Body of pancreas (tissue), 4 donors: ENCODE measurements at places on chromosomes 12 and 14. TPM values are rescaled to one million over a fixed set of nuclear protein-coding genes. Genes with fewer than 3 reads are reported as not detected.

DNA sequence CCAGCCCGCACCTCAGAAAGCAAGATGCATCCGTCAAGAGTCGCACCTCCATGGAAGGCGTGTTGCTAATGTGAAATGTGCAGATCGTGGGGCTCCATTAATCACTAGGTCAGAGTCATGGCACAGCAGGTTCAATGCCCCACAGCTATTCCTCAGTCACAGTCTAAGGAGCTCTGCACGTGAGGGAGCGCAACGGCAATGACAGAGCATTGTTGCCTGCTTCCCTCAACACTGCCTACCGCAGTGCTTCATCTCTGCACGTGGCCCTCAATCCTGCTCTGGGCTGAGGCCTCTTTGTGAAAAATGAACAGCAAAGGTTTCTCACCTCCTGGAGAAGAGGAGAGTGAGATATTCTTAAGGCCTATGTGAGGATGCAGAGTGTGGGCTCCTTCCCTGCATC, 995.2 kb upstream of the TMEM132C start:
- DNase-seq = no peak

The CSRP2 gene
- total RNA-seq = 4.3 TPM

GRCh38 chr12:119783787-119784186, 93.3 kb downstream of the CIT start:
- no peak for DNase-seq

- peak; percentile 51 for DNase-seq
Measured at GRCh38 chr12:111443586-111443985, 37.9 kb downstream of the SH2B3 start.

The SIX4 gene
- 5.7 TPM for total RNA-seq

GRCh38 chr14:43418324-43418723, 1088.8 kb downstream of the FSCB start:
- no peak for DNase-seq

GRCh38 chr14:88592031-88592430, 29.2 kb downstream of the ZC3H14 start:
- peak; percentile 72 for DNase-seq

- DNase-seq = no peak
Measured at GRCh38 chr14:64012003-64012402, 159.2 kb downstream of the SYNE2 start.

DNA sequence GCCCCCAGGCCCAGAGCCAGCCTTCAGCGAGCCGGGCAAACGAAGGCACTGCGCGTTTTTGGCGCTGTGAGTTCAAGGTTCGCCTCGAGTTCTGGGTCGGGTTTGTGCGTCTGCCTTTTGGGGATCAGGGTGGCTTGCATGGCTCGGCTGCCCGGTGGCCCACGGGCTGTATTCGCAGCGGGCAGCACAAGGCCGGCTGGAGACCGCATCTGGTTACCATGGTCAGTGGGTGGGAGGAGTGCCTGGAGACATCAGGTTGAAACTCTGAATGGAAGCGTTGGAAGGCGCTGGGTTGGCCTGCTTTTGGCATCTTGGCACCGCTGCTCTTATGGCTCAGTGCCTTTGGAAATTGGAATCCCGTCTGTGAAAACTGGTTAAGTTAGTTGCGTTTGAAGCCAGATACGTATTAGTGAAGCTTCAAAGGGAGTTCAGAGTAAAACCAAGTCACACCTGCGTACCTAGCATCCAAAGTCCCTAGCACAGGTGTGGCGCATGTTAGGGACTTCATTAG, 50.9 kb downstream of the SNAPC1 start:
- DNase-seq = no peak

The RPL41 gene
- total RNA-seq = 1,174 TPM

The ACVRL1 gene
- total RNA-seq = 37.1 TPM

GRCh38 chr14:85461432-85462133, 68.4 kb upstream of the FLRT2 start:
- peak; percentile 46 for DNase-seq

The RPGRIP1 gene
- total RNA-seq = not detected

The TMTC1 gene
- 15.6 TPM for total RNA-seq

The RPS26 gene
- total RNA-seq = 215 TPM

The CPSF6 gene
- total RNA-seq = 23.1 TPM

The TMEM52B gene
- not detected for total RNA-seq

DNA sequence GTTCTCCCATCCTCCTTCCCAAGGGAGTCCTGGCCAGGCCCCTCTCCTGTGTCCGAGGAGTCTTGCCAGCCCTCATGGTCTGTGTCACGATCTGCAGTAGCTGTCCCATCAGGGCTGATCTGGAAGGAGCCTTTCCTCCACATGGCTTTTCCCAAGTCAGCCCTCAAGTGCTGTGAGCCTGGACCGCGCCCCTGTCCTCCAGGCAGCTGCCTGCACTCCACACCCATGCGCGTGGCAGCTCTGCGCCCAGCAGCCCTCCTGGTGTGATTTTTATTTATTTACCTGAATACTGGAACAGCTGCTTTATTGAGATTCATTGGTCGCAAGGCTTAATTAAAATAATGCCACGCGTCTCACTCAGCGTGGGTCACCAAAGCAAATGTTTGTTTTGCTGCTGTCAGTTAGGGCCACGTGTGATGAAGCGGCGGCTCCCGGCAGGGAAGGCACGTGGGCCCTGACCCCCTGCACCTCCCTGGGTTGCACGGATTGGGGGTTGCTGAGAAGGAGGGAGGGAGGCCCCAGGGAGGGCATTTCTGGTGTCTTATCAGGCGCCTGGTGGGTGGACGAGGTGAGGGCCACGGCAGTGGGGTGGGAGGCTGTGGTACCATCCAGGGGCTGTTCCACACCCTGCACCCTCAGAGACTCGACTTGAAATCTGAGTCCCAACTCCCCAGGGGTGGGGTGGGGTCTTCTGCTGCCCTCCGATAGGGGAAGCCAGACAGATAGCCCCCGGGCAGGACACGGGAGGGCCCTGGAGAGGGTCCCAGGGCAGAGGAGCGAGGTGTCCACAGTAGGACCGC, 206.3 kb upstream of the C14orf180 start:
- DNase-seq = no peak

The SPX gene
- 18.5 TPM for total RNA-seq

DNA sequence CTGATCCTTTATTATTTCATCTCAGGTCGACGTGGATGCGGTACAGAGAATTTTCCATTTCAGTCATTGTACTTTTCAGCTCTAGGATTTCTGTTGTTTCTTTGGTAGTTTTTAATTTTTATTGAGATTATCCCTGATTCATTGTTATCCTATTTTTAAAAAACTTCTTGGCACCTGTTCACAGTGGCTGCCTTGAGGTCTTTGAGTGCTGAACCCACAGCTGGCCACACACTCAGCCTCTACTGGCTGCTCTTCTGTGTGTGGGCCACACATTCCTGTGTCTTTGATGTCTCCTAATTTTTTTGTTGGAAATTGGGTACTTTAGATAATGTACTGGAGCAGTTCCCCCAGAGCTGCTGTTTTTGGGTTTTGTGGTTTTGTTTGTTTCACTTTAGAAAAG, 37.7 kb upstream of the ASPG start:
- DNase-seq = no peak

The ATXN7L3B gene
- total RNA-seq = 17.4 TPM

DNA sequence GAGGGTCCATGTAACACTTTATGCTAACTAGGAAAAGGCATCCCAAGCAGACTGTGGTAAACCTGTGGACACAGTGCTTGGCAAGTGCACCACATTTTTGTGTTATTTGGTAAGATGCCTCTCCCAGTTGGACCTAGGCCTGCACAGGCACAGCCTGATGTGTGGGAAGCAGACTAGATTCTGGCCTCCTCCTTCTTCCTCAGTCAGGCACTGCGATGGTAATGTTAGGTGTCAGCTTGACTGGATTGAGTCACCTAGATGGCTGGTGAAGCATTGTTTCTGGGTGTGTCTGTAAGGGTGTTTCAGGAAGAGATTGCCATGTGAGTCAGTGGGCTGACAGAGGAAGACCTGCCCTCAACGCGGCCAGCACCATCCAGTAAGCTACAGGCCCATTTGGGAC, 25.3 kb upstream of the RHOJ start:
- no peak for DNase-seq

- peak; percentile 76 for DNase-seq
Measured at GRCh38 chr14:92690171-92691011, 58.0 kb downstream of the LGMN start.

The BIN2 gene
- 1.3 TPM for total RNA-seq

DNA sequence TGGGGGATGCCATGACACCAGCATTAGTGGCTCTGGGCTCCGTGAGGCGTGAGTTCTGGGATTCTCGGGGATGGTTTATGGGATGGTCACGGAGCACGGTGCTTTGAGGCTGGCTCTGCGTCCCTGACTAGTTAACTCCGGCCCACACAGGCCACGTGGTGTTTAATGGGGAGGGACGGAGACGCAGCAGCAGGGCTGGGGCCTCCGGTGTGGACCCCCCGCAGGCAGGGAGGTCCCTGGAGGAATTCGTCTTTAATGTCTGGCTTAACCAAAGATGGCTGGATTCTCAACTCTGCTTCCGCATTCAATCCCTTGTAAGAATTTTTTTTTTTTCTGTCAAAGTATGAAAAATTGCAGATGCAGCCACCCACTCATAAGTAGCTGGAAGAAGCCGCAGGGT, 86.4 kb upstream of the RFLNA start:
- DNase-seq = no peak

DNA sequence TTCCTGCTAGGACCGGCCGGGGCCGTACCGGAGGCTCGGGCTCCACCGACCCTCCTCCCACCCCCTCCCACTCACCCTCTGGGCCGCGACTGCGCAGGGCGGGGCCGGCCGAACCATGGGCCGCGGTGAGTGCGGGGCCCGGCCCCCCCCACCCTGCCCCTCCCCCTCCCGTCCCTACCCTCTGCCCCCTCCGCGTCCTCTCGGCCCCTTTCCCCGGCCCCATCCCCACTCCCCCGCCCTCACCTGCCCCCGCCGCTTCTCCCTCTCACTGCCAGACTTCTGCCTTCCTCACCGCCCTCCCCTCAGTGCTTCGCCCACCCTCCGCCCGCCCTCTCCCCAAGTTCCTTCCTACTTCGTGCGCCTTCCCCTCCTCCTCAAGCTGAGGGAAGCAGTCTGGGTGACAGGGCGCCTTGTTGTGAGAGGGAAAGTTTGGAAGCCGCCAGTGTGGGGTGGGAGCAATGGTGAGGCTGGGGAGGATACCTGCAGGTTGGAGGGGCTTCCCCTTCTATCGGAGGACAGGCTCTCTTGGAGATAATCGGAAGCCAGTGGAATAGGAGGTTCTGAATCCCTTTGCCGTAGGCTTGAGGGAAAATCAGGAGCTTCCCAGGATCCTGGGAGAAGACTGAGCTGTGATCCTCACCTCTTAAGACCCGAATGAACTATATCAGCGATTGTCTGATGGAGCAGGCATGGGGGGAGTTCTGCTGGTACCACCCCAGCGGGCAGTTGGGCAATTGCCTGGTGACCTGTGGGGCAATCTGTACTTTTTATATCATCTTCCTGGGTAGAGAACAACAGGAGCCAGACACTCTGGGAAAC, 472 bp downstream of the MBD6 start:
- peak; percentile 55 for DNase-seq

DNA sequence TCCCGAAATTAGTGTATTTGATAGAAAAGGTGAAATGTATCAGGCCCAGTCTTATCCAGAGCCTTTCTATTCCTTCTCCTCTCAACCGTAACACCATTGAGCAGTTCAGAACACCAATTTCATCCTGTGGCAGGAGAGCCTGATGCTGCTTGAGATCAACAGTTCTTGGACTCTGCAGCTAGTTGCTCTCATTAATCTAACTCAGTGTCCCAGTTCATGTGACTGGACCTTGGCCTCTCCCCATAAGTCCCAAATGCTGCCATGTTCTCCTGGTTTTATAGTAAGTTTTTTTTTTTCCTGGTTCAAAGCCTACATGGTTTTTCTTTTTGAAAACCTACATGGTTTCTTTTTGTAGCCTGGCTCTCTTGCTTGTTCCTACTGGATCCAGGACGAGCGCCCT, 293.9 kb downstream of the ITPR2 start:
- DNase-seq = no peak

DNA sequence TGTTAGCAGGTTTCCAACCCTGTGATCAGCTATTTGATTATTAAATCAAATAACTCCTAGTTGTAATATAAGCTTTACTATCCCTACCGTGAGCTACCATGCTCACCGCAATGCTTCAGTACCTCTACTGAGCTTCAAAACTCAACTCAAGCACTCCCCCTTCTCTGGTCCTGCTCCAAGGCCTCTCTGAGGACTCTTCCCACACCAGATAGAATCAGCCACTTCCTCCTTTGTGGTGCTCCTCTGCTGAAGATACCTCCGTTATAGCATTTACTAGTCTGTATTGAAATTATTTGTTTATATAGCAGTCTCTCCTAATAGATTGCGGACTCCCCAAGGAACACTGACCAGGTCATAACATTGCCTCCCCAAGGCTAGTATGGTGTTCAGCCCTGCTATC, 17.5 kb downstream of the AREL1 start:
- no peak for DNase-seq

DNA sequence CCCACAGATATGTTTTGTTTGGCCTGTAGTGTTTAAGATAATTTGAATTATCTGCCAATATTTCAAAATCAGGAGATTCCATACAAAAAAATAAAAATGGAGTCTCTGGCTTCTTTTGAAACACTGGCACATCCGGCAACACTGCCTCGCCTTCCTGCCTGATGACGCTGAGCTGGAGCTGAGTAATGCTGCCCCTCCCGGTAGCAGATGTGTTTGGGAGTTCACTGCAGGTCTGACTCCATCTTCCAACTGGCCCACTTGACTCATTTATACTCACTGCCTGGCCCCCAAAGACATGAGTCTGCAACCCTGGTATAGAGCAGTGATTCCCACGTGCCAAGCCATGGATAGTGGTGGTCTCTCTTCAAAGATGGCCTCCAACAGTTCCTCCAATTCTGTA, 7.4 kb downstream of the CIT start:
- DNase-seq = no peak

The ABCC9 gene
- 12.2 TPM for total RNA-seq

- no peak for DNase-seq
Measured at GRCh38 chr14:106547735-106548434, 1021.5 kb downstream of the TMEM121 start.

DNA sequence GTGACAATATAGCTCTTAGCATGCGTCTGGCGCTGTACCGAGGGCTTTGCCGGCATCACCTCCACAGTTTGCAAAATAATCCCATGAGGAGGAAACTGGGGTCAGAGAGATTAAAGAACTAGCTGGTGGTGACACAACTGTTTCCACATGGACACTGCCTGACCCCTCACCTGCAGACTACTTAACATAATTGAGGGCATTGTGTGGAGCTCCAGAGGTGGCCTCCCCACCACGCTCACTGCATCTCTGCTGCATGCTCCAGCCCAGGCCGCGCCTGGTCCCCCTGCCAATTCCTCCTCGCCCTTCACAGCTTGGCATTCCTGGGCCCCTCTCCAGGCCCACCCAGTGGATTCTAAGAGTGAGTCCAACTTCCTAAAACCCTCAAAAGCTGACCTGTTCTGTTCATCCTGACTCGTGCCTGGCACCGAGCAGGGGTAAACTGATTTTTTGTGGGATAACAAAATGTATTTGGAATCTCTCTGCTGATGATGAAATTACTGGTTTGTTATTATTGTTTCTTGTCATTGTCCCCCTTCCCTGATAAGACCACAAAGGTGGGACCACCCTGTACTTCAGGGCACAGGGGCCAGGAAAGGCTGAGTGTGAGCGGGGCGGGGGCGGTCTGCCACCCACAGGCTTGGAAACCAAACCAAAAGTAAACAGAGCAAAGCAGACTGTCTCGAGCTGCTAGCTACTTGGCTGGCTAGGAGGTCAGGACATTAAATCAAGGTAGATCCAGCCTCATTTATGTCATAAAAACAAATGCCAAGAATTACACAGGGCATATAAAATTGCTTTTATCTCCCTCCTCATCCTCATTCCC, 40.6 kb downstream of the CHGA start:
- DNase-seq = no peak

GRCh38 chr12:80805106-80805505, 88.4 kb downstream of the MYF5 start:
- DNase-seq = no peak

GRCh38 chr12:3775385-3776035, 22.6 kb upstream of the CRACR2A start:
- DNase-seq = no peak

GRCh38 chr14:59897757-59898383, 22.1 kb upstream of the LRRC9 start:
- DNase-seq = peak; percentile 47
